NCI-H526 (cell line): ENCODE measurements at places on chromosomes 4 and X.

GRCh38 chr4:75714704-75715103, 9.7 kb upstream of the USO1 start:
- DNase-seq, result no peak

DNA sequence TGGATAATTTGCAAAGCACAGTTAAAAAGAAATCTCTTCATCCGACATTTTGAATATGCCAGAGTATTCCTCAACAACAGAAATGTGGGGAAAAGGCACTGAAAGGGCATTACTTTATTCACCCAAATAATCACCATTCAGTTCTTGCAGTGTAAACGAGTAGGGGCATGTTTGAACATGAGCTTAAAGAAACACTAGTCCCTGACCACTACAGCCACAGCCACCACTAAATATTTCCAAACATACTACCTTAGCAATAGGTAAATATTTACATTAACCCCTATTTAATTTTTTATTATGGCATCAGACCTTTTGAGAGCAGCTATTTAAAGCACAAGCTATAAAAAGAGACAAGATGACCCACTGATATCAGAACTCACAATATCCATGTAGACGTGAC, 27.6 kb downstream of the MCF2 start:
- no peak for DNase-seq

DNA sequence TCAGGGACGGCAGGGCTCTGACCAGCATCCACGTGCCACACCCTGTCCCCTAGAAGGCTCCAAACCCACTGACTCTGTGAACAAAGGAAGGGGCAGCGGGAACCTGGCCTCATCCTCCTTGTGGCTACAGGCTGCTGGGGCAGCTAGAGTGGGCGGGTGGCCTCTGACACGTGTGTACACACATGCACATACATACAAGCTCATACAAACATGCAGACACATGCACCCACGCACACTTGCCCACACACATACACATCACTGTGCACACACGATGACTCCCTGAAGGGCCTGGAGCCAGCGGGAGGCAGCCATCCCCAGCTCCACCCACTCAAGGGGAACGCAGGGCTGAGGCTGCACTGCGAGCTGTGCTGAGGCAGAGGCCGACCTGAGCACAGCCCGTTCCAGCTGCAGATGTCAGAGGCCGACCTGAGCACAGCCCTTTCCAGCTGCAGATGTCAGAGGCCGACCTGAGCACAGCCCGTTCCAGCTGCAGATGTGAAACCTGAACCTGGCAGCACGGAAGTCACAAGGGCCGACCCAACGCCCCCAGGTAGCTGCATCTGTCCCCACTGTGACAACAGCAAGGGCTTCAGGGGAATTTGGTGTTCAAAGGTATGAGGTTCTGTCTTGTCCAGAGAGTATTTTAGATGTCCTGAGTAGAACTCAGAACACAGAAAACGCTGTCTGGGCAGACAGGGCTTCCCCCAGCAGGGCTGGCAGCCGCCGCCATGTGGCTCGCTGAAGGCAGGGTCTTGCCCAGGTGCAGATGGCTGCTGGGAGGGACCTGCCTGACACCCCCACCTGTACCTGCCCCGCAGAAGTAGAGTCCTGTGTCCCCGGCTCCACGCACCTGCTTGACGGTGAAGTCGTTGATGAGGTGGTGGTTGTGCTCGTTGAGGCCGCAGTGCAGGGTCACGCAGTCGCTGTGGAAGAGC, 33.5 kb downstream of the CTBP1 start:
- no peak for DNase-seq

DNA sequence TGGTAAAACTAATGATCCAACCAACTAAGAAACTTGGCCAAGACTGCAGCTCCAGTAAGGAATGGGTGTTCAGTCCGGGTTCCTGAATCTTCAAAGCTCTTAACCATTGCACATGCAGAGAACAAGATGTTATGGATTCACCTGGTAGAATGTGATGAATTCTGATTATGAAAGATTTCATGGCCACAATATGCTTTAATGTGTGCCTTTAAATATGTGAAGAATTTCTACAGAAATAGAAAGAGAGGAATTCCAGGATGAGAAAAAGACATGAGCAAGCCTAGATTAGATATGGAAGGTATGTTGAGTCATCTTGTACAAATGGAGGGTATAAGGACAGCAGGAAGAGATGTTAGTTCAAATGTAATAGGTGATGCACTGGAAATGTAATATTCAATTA, 472.2 kb upstream of the TENM3 start:
- DNase-seq, result no peak

DNA sequence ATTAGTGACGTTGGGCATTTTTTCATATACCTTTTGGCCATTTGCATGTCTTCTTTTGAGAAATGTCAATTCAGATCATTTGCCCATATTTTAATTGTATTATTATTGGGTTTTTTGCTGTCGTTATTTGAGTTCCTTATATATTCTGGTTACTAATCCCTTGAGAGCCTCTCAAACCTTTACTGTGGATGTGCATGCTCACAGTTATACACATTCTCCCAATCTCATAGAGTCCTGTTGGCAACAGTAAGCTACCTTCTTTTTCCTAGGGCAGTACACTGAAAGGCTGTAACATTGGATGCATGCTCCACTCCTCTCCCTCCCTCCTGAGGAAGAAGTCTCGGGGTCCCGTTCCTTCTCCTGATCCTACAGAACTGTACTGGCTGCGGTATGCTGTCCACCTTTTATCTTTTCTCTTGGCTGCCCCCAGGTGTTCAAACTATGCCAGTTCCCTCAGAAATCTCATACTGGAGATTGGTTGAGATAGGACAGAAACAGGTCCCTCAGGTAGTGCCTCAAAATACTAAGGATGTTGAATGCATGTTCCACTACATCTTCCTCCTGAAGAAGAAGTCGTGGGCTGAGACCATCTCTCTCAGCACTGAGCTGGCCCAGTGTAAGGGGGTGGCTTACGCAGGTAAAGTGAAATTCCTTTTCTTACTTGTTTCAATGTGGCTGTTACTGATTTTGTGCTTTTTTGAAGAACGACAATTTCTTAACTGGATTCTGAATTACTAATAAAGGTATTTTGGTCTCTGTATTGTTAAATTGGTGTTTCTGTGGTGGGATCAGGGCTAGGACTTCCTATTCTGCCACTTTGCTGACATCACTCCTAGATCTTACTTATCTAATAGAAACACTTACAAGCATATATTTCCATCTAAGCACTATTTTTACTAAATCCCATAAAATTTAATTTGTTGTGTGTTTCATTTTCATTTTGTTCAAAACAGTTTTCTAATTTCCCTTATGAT, 145.4 kb upstream of the HUWE1 start:
- peak; percentile 60 for DNase-seq
